ENCODE measurements at places on chromosomes 3 and 15.

DNA sequence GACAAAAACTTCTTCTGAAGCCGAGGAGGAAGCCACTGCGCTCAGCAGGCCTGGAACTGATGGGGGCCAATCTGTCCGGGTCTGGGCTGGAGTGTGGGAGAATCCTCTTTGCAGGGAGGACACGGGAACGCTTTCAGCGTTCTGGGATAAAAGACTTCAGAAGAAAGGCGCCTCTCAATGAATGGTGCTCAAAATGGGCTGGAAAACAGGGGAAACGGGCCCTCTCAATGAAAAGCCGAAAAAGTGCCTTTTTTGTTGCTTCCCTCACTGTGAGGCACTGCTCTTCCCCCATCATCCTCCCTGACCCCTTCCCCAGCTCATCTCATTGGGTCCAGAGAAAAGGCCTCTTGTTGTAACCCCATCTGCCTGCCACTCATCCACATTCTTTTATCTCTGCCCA, 119.5 kb upstream of the LRIG1 start:
- DNase-seq = no peak

GRCh38 chr15:39801641-39802309, 19.1 kb upstream of the FSIP1 start:
- no peak for DNase-seq

DNA sequence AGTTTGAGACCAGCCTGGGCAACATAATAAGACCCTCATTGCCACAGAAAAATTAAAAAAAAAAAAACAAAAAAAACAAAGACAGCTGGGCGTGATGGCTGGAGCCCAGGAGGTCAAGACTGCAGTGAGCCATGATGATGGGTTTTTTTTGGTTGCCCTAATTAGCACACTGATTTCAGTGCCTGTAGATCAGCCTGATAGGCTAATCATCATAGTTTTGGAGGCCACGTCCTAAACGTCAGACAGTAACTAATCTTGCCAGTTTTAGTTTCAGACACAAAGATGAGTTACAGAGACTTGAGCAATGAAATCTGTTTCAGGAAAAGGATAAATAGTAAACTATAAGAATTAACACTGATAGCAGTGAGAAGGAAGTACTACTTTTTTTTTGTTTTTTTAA, 55.4 kb downstream of the LRCH3 start:
- DNase-seq = no peak

DNA sequence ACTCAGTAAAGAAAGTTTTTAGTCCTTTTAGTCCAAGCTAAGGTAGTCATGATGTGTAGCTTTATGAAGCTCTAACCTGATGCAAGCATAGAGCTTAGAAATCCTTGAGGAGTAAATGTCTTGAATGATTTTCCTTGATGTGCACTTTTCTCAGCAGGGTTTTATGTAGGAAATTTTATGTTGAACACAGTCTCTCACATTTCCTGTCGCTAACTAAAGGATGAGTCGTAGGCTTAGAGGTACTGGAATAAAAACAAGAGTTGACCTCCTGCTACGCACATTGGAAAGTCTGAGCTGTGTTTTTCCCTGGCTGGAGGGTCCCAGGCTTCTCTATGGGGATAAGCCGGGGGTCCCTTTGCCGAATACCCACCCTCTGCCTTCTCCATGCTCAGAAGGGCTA, 34.7 kb upstream of the ZPLD1 start:
- peak; percentile 34 for DNase-seq

DNA sequence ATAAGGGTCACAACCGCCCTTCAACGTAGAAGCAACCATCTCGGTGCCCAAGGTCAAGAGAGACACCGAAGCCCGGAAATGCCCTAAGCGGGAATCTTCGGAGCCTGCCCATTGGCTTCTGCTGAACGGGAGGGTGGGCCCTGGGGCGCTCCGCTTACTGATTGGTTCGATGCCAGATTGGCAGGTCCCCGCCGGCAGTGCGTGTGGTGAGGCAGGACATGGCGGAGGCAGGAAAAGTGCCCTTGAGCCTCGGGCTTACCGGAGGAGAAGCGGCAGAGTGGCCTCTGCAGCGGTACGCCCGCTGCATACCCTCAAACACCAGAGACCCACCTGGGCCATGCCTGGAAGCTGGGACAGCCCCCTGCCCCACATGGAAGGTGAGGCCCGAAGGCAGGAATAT, at the start of gene REC114:
TSS of gene REC114 (plus strand) at position 197 of the 400 bp plus-strand sequence. CDS start at position 219, 22 bp downstream.
- no peak for DNase-seq

- DNase-seq = peak; percentile 79
Measured at GRCh38 chr3:23263796-23264195, 60.7 kb downstream of the UBE2E2 start.

GRCh38 chr3:141371882-141372281, 3.6 kb downstream of the ZBTB38 start:
- no peak for DNase-seq

- DNase-seq = peak; percentile 79
Measured at GRCh38 chr15:84955089-84955848, 26.4 kb upstream of the PDE8A start.

DNA sequence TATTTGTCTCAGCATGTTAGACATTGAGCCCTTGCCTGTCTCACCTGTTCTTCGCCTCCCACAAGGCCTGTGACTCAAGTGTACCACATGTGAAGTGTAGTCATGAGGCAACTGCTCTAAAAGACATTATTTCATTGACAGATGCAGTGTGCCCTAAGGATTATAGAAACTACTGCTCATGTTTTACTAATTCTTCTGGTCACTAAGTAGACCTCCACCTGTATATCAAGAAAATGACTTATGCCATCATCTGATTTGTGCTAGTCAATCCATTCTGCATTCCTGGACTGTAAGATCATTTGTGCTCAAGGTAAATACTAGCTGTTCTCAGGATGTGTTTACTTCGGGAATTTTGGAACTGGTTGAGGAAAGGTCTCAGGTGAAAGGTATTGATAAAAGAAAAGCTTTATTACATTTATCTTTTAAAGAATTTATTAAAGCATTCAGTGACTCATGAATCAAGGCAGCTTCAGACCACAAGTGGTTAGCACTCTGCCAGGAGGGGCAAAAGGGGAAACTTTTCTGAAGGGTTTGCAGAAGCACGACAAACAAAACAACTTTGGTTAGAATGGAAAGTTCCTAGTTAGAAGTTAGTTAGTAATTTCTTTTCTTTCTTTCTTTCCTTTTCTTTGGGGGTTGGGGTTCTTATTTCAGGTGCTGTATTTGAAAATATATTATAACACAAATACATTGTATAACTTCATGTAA, 465.3 kb upstream of the CBLB start:
- peak; percentile 93 for DNase-seq

DNA sequence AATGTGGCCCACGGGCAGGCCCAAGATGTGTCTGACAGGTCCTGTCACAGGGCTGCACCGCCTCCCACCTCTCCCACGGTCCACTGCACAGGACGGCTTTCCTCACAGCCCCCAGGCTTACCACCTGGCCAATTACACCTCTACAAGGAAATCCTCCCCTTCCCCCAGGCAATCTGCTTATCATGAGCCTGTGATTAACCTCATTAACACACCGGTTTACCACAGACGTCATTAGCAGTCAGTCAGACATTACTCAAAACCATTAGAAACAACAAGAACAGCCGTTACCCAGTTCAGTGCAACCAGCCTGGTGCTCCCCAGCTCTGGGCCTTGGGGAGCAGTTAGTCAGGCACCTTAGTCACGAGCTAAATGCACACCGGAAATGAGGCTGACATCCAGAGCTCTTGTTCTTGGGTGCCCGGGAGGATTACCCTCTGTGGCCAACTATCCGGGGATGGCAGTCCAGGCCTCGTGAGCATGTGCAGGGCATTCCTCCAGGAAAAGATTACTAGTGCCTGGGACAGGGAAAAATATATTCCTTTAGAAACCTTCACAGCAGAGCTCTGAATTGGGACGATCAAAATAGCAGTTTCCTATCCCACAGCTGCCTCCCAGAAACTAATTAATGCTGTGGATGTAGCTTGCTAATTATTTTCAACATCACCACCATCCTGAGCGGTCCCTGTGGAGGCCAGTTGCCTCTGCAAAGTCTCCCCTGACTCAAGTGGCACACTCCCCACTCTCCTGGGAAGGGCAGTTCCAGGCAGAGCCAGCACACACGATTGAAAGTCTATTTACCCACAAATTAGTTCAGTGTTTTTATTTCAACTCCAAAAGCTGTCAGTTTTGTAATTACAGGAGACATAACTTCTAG, 117.4 kb upstream of the ZBED2 start:
- peak; percentile 26 for DNase-seq

DNA sequence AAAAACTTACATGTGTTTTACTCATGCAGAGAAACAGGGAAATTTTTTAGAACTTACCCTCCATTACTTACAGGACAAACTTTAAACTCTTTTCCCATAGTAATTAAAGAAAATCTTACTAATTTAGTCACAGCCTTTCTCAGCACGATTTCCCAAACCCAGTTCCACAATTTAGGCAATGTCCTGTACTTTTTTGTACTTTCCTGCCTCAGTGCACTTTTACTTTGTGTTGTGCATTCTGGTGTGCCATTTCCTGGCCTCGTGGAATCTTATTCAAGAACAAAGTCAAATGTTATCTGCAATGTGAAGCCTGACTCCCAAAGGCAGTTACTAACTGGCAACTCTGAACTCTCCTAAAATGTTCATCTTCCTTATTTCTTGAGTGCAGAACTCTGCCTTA, 1.9 kb downstream of the SLC33A1 start:
- no peak for DNase-seq

DNA sequence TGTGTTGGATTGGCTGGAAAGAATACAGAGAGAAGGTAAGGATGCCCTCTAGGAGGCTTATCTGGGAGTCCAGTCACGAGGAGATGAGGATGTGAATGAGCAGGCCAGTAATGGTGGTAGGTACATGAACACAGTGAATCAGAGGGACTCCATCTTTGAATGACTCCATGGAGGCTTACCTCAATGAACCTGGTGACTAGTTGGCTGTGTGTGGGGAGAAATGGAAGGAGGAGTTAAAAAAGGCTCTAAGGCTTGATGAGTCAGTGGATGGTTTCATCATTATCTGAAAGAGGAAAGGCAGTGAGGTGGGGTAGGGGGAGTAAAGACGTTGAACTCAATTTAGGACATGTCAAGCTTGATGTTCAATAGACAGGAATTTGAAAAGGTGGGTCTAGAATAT, 61.1 kb downstream of the KCNAB1 start:
- peak; percentile 48 for DNase-seq

DNA sequence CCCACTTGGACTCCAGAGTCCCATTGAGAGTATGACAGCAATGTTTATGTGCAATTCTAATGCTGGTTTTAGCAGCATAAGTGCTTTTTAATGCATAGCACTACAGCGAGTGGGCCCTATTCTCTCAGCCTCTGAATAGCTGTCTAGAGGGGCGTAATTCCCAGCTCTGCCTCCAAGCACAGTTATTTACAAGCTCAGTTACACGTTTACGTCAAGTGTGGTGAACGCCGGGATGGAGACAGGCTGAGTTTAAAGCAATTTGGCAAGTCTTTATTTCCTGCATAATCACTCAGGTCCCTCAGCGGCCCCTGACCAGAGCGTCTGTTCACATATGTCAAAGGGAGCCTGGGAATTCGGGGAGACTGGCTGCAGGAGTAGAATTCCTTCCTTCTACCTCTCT, 43.9 kb downstream of the SOX14 start:
- no peak for DNase-seq

GRCh38 chr3:195105389-195105788, 165.6 kb downstream of the XXYLT1 start:
- DNase-seq = no peak

GRCh38 chr3:177306252-177306651, 109.0 kb upstream of the TBL1XR1 start:
- peak; percentile 81 for DNase-seq

DNA sequence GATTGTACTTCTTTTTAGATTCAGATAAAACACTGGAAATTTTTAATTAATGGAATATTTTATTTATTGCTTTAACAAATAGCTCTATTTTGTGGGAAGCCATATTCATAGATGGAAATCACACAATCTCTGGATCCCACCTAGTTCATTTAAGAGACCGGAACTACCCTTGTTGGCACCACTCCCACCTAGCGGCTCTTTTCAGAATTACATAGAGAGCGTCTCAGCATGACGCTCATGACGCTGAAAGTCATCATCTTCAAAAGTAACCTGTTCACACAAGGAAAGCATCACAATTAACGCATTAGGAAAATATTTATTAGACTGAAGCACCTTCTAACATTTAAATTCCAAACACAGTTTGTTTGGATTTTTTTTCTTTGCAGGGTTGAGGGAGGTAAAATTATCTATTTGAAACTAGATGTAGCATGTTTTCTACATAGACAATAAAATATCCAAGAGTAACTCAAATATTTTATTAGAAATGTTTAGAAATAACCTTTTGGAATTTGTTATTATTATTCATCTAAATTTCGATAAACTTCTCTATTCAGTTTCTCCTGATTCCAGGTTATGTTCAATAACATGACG, 214.9 kb upstream of the ARRDC4 start:
- peak; percentile 1 for DNase-seq

- peak; percentile 22 for DNase-seq
Measured at GRCh38 chr15:23866832-23867231, 179.7 kb upstream of the NDN start.

DNA sequence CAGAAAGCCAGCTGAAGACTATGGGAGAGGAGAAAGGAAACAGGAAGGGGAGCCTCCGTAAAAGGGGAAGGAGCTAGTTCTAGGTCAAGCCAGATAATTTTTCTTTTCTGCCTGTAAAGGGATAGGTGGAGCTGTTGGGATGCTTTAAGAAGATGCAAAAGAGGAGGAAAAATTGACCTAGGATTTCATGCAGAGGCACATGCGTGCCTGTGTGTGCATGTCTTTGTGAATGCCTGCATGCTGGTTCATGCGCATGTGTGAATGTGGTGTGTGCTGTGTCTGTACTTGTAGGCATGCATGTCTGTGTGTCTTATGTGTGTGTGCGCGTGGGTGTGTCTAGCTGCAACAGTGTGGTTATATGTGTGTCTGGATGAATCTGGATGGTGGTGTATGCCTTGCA, 27.3 kb downstream of the CCDC33 start:
- DNase-seq = no peak

- DNase-seq = no peak
Measured at GRCh38 chr15:51193526-51193925, 98.8 kb upstream of the TNFAIP8L3 start.

GRCh38 chr3:195790901-195791300, 20.8 kb downstream of the MUC4 start:
- DNase-seq = no peak

GRCh38 chr15:67882487-67883233, 42.8 kb upstream of the RNU6-1 start:
- peak; percentile 44 for DNase-seq

DNA sequence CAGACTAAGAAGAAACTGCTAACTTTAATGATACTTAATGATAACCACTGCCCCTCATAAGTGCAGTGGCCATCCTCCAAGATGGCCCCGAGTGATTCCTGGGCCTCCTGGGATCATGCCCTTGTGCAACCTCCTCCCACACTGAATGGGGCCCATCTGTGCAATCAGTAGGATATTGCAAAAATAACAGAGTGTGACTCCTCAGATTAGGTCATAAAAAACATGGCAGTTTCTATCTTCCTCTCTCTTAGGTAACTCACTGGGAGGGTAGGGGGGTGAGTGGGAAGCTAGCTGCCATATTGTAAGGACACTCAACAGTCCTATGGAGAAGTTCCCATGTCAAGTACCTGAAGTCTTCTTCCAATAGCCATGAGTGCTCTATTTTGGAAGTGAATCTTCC, 173.0 kb downstream of the SHQ1 start:
- no peak for DNase-seq

GRCh38 chr3:177005718-177006405, 191.4 kb downstream of the TBL1XR1 start:
- no peak for DNase-seq

GRCh38 chr15:68224108-68224507, 5.4 kb downstream of the CLN6 start:
- no peak for DNase-seq
